Osteocyte (in vitro differentiated cells): ENCODE measurements at places on chromosomes 1 and 21. TPM values are rescaled to one million over a fixed set of nuclear protein-coding genes. Genes with fewer than 3 reads are reported as not detected.

The PLA2G2A gene
- total RNA-seq: not detected in 2 replicates

The JTB gene
- 138 and 143 TPM in 2 replicates for total RNA-seq

The TRPM2 gene
- total RNA-seq: not detected in 2 replicates

The NHLH2 gene
- not detected in 2 replicates for total RNA-seq

The KIAA0040 gene
- 0.73 and 1.6 TPM in 2 replicates for total RNA-seq

DNA sequence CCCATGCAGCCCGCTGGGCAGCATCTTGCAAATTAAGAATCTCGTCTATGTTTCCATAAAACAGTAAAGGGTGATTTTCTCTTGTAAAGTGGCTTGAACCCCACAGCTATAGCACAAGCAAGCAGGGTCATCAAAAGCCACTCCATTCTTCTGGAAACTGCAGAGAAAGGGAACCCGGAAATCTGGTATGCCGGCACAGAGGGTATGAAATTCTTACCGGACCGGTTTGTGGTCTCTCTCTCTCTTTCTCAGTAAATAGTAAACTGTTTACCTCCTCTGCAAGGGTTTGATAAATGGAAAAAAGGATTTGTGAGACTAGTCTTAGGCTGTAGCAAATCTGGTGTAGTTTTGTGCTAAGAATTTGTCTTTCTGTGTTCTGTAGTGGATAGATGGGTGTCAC, 2.7 kb upstream of the ADSS2 start:
- DNase-seq: no peak

DNA sequence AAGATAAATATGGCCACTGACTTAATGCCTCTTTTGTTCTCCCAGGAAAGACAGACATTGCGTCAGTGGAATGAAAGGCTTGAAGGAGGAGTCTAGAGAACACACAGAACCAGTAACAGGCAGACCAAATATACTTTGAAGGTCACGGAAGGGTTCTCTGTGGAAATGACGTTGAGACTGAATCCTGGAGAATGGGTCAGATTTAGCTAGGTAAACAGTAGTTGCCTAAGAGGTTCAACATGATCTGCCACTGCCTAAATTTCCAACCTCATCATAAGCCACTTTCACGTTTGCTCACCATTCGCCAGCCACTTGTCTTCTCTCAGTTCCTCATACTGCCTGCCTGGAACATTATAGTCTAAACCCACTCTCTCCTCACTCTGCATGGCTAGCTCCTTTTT, 20.5 kb downstream of the PLA2G4A start:
- no peak for DNase-seq

GRCh38 chr21:38721055-38721454, 84.7 kb upstream of the ETS2 start:
- DNase-seq: no peak

DNA sequence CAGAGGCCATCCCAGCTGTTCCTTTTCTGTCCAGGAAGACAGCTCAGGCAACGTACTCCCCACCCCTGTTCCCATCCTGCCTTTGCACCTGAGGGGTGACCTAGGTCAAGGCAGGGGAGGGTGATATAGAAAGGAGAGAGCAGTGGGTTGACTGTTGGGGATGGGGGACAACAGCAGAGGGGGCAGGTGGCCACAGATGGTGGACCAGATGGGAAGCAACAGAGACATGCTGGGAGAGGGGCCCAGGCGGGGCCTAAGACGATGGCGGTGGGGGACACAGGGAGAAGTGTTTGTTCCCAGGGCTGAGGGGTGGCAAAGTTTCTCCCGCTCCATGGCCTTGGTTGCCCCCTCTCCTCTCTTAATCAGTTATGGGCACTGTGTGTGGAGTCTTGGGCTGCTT, 6.3 kb downstream of the CELSR2 start:
- DNase-seq: no peak

DNA sequence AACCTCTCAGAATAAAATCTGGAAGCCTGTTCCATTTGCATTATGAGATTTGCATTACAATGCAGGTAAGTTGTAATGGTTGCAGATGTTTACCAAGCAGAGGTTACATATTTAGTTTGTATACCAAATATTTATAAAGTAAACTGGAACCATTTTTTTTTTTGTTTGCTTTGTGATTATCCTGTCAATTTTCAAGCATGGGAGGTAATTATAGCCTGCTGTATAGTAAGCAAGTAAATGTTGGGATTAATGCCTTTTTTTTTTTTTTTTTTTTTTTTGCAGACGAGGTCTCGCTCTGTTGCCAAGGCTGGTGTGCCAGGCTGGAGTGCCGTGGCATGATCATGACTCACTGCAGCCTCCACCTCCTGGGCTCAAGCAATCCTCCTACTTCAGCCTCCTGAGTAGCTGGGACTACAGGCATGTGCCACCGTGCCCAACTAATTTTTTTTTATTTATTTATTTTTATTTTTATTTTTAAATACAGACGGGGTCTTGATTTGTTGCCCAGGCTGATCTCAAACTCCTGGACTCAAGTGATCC, 21.0 kb downstream of the NFYC start:
- DNase-seq: no peak

- DNase-seq: no peak
Measured at GRCh38 chr1:112439592-112439991, 43.6 kb downstream of the CTTNBP2NL start.

DNA sequence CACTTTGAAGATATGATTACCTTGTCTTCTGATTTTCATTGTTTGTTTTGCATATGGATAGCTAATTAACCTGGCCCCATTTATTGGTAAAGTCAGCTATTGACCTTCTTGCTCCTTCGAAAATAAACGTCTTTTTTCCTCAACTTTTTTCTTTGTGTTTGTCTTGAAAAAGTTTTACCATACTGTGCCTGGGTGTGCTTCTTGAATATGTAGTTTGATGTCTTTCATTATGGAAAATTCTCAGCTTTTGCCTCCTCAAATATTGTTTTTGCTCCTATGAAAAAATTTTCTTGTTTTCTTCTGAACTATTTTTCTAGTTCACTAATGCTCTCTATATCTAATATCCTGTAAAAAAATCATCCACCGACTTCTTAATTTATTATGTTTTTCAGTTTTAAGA, 25.0 kb downstream of the LHX8 start:
- DNase-seq: no peak

- DNase-seq: no peak
Measured at GRCh38 chr1:185376840-185377635, 60.0 kb upstream of the IVNS1ABP start.

DNA sequence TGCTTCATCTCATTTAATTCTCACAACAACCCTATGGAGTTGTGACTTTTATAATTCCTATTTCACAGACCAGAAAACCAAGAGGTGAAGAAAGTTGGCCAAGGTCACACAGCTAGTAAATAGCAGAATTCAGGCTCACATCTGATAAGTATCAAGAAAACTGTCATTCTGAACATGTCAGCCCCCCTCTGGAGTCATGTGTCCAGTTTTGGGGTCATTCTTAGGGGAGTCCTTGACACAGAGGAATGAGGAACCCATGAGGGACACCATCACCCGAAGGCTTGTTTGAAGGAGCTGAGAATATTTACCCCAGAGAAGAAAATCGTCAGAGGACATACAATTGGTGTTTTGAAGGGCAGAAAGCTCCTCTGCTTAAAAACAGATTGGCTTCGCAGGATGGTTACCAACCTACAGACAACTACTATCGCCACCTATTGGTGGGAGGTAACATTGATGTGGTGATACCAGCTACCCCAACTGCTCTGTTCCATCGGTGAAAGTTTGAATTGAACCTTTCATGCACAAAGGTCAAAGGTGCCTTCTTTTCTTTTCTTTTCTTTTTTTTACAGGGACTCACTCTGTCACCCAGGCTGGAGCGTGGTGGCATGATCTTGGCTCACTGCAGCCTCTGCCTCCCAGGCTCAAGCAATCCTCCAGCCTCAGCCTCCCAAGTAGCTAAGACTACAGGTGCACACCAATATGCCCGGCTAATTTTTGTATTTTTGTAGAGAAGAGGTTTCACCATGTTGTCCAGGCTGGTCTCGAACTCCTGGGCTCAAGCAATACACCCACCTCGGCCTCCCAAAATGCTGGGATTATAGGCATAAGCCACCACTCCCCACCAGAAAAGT, 31.3 kb downstream of the NCMAP start:
- DNase-seq: no peak
